ENCODE measurements at places on chromosomes 12 and 14.
A peak's percentile ranks its signal among the peaks of the same experiment; 100 is the strongest.

DNA sequence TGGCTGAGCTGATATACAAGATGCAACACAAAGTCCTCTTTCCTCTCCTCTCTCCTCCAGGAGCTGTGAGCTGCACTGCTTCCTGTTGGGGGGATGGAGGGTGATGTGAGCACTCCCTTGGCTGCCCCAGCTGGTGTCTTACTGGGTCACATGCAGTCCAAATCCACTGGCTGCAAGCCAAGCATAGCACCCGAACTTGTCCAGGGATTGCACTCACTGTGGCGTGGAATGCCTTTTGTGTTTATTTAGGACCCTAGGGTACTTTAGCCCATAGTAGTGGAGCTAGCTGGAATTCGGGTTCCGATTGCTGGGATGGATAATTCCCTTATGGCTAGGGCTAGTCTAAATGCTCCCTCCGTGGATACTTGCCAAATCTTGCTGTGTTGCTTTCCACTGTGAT, 424.9 kb upstream of the SYT1 start:
- DNase-seq: no peak

DNA sequence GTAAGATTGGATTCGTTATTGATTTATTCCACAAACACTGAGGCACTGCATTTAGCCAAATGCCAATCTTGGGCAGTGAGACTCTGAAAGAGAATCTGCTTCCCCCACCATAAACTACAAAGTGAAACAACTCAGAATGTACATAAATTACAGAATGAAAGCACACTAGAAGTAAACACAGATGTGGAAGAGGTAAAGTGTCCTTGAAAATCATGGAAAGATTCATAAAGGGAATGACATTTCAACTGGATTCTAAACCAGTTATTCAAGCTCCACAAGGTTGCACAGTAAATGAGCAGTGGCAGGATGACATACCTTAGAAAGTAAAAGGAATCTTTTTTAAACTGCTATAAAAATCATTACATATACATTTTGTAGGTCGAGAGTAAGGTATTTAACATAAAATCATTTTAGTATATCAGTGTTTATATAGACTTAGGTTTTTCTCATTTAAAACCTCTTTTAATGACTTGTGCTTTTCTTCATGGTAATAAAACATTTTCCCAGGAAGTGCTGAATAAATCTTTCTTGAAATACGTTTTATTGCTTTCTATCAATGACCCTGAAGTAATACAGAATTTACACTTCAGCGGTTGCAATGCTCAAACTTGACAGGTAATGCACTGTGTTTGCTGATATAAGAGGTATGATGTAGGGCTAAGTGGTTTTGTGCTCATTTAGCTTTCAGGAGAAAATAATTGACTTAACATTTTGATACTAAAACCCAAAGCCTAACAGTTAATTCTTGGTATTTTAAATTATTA, 270.6 kb downstream of the NAV3 start:
- no peak for DNase-seq

GRCh38 chr14:71194251-71194650, 287.0 kb downstream of the PCNX1 start:
- no peak for DNase-seq

GRCh38 chr12:109503611-109504010, 26.2 kb downstream of the UBE3B start:
- DNase-seq: no peak

DNA sequence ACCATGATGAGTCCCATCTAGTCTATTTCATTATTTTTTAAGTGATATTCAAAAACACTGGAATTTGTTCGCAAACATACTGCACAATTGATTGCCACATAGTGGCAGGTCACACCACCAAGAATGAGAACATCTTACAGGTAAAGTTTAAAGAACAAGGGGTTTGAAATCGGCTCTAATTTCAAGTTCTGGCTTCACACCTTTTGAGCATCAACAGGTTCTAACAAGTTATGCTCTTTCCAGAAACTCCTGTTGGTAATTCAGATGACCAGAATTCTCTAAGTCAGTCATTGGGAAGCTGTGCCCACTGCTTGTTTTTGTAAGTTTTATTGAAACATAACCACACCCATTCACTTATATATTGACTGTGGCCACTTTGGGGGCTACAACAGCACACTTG, 336.3 kb downstream of the FUT8 start:
- no peak for DNase-seq

DNA sequence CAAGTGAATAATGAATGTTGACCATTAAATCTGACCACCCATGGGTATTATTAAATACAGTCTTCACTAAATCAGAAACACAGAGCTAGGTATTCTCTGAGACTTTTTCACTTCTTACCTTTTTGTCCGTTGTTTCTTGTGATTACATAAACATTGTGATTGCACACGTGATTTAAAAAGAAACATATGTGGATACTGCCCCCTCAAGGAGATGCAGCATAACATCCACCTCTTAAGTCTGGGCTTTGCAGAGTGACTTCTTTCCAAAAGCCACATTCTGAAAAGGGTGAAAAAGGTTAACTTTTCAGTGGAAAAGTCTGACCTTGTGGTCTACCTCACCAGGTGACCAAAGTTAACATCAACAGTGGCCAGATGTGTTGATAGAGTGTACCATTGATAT, 185.5 kb upstream of the FAR2 start:
- peak; percentile 29 for DNase-seq

DNA sequence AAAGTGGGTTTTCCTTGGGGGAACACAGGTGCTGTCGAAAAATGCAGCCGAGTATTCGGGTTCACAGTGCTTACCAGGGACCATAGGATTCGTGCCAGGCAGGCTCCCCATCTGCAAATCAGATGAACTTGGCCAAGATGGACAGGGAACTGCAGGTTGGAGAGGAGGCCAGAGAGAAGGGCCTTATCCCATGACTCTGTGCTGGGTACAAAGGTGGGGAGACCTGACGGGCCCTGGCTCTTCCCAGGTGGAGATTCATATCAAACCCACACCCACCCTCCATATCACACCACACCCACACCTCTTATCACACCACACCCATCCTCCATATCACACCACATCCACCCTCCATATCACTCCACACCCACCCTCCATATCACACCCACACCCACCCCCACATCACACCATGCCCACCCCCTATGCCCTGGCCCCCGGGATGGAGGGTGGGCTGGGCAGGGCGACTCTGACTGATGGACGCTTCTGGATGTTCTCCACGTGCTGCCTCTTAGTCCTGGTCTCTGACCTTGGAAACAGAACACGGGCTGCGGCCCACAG, 319.7 kb downstream of the ADGRD1 start:
- DNase-seq: no peak

DNA sequence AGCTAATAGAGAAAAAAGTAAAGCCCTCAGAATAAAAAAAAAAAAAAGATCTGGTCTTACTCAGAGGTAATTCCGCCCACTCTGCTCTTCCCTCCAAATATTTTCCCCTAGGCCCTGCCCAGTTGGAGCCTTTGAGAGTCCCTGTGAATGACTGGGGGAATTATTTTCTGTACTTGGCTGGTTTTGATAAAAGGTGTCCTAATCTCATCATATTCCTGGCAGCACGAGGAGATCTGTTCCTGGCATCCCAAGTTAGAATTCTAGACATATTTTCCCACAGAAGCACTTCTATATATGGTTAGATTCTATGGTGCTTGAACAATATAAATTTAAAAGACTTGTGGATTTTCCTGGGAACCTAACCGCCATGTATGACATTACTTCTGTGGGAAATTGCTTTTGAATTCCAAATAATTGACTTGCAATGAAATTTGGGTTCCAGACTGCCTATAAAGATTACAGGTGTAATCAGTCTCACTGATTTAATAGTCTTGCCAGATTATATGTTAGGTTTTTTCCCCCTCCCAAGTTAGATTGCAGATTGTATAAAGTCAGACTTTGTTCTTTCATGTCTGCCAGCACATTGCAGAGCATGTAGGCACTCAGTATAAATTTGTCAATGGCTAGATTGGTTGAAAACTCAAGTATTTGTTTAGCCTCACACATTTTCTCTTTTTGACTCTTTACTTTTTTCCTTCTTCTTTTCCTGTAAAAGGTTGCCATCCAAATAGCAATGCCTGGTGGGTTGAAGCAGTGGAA, 12.3 kb downstream of the GPX2 start:
- no peak for DNase-seq

DNA sequence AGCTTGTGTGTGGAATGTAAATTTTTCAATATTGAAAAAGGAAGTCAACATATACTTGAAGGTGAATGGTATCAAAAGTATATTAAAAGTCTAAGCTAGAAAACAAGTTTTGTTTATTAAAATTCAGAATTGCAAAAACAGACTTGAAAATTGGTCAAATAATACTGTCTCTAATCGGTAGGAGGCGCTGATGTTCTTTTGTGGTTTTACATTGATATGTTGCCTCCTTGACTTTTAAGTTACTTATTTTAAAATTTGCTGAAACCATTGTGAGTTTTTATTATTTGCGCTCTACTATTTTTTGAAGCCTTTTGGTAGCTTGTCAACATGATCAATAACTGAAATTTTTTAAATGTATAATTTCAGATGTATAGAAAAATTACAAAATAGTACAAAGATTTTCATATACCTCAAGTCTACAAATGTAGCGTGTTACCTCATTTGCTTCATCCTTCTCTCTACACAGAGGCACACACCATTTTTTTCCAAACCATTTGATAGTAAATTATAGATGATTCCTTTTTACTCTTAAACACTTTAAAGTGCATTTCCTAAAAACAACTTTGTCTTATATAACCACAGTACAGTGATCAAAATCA, 6.9 kb downstream of the RTRAF start:
- no peak for DNase-seq

DNA sequence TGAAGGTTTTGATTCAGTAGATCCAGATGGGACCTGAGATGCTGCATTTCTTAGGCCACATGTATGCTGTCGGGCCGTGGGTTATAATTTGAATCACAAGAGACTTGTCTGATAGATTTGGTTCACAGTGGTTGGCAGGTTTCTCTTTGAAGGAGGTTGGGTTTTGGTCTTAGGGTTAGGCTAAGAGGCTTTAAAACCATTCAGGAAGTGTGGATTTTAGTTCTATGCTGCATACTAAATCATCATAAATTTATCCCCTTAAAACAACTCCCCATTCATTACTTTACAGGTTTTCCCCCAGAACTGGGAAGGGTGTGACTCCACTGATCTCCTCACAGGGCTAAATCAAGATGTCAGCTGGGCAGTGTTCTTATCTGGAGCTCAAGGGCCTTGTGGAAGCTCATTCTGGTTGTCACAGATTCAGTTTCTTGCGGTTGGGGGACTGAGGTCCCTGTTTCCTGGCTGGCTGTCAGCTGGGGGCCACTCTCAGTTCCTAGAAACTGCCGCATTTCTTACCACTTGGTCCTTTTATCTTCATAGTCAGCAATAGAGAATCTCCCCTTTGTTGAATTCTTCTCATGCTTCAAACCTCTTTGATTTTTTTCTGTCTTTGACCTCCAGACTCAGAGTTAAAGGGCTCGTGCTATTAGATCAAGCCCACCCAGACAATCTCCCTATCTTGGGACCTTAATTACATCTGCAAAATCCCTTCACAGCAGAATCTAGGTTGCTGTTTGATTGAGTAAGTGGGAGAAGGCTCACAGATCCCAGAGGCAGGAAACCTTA, 20.6 kb upstream of the PCNX1 start:
- no peak for DNase-seq

GRCh38 chr14:60253649-60254048, 4.6 kb downstream of the PPM1A start:
- no peak for DNase-seq

GRCh38 chr12:93300611-93301021, 77.1 kb upstream of the NUDT4 start:
- DNase-seq: peak; percentile 38

- no peak for DNase-seq
Measured at GRCh38 chr14:31051511-31051910, 25.3 kb upstream of the STRN3 start.

DNA sequence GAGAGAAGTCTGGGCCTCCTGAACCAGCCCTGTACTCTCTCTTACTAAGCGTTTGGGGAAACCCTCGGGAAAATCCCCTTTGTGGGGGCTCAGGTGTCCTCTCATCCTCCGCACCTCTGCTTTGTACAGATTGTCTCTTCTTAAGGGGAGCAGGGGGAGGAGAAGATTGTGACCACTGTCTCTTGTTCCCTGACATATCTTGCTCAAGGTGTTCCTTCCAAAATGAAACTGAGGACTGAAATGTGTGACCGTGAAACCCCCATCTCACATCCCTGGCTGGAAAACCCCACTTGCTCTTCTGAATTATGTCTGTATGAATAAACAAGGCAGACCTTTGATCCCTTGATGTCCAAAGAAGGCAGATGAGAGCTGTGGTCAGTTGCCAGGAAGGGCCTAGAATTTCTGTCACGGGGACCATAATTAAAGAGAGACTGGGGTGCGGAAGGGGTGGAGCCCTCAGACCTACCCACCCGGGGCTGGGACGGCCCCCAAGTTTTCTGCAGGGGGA, 369.8 kb downstream of the AACS start:
- DNase-seq: no peak

- no peak for DNase-seq
Measured at GRCh38 chr12:54725233-54725843, 77.2 kb upstream of the DCD start.

DNA sequence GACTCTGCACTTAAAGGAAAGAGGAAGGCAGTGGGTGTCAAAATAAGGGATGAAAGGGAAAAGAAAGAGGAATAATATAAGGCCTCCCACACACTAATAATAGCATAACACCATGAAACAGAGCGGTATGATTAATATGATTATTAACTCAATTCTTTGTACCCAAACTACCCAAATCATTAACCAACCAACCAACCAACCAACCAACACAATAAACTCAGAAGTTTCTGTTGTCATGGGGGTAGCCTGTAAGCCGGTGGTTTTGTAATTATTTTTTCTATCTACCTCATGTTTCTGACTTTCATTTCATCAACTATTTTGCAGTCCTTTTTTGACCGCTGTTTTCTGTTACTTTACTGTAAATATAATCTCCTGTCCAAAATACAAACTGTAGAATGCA, 105.8 kb downstream of the RERG start:
- no peak for DNase-seq

DNA sequence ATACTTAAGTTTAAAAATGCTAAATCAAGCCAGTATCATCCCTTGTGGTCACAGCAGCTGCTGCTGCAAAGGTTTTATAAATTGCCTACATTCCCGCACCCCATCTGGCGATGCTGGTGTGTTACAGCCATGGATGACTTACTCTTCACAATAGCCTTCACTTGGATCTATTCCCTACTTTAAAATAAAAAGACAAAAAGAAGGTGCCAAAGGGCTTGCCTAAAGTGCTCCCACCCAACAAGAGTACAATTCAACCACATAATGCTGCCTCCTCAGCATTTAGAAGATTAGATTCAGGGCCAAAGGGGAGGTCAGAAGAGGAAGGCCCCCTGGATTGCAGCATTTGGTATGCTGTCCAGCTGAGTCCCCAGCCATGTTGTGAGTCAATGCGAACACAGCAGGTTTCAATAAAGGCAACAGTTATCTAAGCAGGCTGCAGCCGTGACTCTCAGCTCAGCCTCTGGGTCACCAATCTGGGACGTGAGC, 176.1 kb downstream of the DAD1 start:
- DNase-seq: no peak

GRCh38 chr12:130715998-130716968, at the start of gene RIMBP2:
Gene RIMBP2, minus strand, starts transcription at chr12:130716299. Its CDS starts 237,286 bp downstream, at chr12:130479013.
- DNase-seq: no peak

- peak; percentile 97 for DNase-seq
Measured at GRCh38 chr12:112381883-112382796, at the start of gene HECTD4. Gene HECTD4, minus strand, starts transcription at chr12:112382431. Its CDS starts 303 bp downstream, at chr12:112382128.

Data from Caco-2 (cell line).